ENCODE measurements at places on chromosomes 16 and 17. TPM values are rescaled to one million over a fixed set of nuclear protein-coding genes. Genes with fewer than 3 reads are reported as not detected.
A peak's percentile ranks its signal among the peaks of the same experiment; 100 is the strongest.

Gene RNF43
- total RNA-seq = 0.50 TPM

- peak; percentile 88 for DNase-seq
Observed at GRCh38 chr17:28008513-28008912, 34.0 kb upstream of the NLK start.

GRCh38 chr16:89319886-89320781 lies 102.6 kb downstream of the ZNF778 start:
- DNase-seq = no peak

DNA sequence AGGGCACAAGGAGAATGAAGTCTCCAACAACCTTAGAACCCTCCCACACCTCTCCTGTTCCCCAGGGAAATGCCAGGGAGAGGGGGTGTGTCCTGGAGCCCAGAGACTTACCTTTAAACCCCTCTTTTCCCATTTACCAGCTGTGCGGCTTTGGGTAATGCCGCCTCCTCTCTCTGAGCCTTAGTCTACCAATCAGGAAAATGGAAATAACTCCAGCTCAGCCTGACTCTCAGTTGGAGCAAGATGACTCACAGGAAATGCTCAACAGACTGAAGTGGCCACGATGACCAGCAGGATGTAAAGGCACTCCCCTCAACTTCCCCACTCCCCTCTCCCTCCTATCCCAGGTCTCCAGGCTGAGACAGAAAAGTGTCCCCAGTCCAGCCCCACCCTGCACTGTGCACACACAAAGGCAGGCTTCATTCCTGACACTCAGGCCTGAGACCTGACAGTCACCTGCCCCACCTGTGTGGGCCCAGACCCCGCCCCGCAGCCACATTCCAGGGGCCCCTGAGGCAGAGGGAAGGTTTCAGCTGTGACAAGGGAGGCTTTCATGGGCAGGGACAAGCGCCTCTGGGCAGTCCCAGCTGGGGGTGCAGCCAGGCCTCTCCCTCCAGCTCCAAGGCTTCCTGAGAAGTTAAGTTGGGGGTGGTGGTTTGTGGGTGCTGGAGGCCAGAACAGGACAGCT lies 3.0 kb upstream of the KRT15 start:
- no peak for DNase-seq

GRCh38 chr16:23432176-23433128 lies 20.5 kb downstream of the COG7 start:
- DNase-seq = no peak

Measured in neural progenitor cell (in vitro differentiated cells).